T-helper 2 cell treated with Interferon-gamma antibody and Interleukin-4, amounts not matched to agents 5 μg/mL and 100 μg/mL, for 36 hours (primary cell): ENCODE measurements at places on chromosomes 7 and 10.
A peak's percentile ranks its signal among the peaks of the same experiment; 100 is the strongest.

GRCh38 chr7:102030696-102031095 is 213.3 kb downstream of the CUX1 start:
- no peak for DNase-seq

DNA sequence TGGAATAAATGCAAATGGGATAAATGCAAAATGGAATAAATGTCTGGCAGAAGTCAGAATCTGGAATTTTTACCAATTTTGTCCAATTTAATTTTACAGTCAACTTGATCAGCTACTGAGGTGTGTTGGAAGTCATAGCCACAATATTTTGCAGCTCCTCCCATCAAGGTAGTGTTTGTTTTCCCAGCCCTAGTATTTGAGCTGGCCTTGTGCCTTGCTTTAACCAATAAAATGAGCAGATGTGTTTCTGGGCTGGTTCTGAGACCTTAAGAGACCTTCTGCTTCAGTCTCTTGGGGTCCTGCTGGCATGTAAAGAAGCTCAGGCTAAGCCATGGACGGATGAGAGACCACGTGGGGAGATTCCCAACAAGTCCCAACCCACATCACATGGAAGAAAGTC is 42.7 kb upstream of the RSBN1L start:
- no peak for DNase-seq

GRCh38 chr7:111081546-111082267 is 9.2 kb upstream of the LRRN3 start:
- no peak for DNase-seq

GRCh38 chr10:124693396-124693795 is 50.8 kb downstream of the FAM53B start:
- no peak for DNase-seq

GRCh38 chr7:83586281-83586680 is 62.7 kb downstream of the SEMA3E start:
- no peak for DNase-seq

DNA sequence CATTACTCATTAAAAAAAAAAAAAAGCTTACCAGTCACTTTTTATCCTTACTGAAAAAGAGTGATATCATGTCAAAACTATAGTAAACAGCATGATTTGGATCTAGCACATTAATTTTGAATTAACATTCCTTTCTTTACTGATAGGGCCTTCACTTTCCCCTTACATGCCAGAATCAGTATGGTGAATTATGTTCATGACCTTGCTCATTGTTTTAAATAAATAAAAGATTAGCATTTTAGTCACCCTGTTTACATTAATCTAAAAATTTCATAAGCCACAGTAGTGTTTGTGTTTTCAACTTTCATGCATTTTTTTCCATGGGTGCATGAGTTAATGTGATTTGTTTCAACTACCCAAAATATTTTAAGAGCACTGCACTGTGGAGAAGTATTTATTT is 160.8 kb downstream of the TFEC start:
- DNase-seq, result no peak

DNA sequence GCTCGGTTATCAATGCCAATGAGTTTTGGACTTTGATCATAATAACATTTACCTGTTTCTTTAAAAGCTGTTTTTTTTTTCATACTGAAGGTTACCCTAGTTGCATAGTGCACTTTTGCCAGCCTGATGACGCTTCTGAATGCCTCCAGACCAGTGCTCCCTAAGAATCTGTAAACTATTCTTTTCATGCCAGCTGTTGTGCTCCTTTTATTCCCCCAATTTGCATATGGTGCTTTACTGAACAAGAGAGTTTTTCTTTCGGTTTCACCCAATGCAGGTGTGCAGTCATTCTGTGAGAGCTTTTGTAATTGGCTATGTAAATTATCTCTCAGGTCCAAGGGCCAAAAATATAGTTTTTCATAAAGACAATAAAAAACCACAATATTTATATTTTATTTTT is 48.1 kb upstream of the GLCCI1 start:
- DNase-seq, result peak; percentile 21

DNA sequence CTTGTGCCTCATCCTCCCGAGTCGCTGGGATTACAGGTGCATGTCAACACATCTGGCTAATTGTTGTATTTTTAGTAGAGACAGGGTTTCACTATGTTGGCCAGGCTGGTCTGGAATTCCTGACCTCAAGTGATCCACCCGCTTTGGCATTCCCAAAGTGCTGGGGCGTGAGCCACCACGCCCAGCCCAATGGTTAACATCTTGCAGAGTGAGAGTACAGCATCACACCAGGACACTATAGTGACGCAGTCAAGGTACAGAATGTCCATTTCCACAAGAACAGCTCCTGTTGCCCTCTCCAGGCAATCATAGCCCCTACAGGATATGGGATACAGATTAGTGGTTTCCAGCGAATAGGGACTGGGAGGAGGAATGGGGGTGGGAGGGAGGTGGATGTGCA is 34.0 kb downstream of the MYO1G start:
- no peak for DNase-seq

GRCh38 chr10:116063107-116063506 is 209.9 kb downstream of the GFRA1 start:
- DNase-seq, result no peak

- no peak for DNase-seq
Observed at GRCh38 chr10:60942134-60942787, 1.7 kb downstream of the RHOBTB1 start.

- DNase-seq, result no peak
Observed at GRCh38 chr10:132254841-132255240, 52.9 kb downstream of the STK32C start.

DNA sequence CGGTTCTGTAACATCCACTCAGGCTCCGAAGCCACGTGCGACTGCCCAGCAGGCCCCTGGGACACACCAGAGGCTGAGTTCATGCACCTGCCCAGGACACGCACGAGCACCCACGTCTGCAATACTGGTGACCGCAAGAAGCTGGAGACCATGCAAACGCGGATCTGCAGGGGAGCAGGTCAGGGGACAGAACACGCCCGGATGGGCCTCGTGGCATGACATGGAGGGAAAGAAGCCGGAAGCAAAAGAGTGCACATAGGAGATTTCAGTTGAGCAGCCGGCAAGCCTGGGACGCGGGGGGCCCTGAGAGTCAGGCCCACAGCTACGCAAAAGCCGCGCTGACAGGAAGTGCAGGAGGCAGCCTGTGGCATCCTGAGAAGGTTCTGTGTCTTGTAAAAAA is 73.7 kb downstream of the FOXL3 start:
- DNase-seq, result no peak

- DNase-seq, result no peak
Observed at GRCh38 chr10:54962134-54962900, 161.3 kb upstream of the PCDH15 start.

DNA sequence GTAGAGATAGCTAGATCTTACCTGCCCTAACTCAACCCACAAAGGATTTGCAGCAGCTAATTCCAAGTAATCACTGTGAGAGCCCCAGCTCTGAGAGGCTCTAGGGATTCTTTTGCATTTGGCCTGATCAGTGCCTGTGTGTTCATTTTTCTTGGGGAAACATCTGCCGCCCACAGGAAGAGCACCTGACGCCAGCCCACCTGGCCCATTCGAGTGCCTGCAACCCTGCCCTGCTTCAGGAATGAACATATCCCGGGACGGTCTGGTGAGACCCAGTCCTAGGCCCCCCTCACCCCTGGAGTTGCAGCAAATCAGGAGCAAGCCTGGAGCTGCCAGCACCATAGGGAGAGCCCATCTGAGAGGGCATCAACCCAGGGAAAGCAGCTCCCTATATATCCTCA is 38.8 kb downstream of the GSDME start:
- no peak for DNase-seq

- DNase-seq, result no peak
Observed at GRCh38 chr10:130074639-130075038, 36.0 kb downstream of the C10orf143 start.

DNA sequence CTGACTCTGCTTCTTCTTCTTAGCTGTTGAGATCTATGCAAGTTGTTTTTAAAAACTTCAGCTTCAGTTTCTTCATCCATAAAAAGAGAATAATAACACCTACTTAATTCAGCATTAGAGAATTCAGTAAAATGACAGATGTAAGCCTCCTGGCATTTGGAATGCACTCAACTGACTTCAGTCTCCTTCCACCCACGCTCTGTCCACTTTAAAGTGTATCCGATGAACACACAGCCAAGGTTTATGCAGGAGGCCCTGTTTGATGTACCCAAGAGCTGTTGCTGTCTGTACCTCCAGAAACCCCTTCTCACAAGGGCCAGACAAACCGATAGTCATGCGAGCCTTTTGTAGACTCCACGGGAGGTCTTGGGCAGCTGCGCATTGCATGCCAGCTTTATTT is 27.1 kb upstream of the SLC35B4 start:
- DNase-seq, result no peak

GRCh38 chr7:95780665-95781064 is 8.3 kb downstream of the DYNC1I1 start:
- no peak for DNase-seq

DNA sequence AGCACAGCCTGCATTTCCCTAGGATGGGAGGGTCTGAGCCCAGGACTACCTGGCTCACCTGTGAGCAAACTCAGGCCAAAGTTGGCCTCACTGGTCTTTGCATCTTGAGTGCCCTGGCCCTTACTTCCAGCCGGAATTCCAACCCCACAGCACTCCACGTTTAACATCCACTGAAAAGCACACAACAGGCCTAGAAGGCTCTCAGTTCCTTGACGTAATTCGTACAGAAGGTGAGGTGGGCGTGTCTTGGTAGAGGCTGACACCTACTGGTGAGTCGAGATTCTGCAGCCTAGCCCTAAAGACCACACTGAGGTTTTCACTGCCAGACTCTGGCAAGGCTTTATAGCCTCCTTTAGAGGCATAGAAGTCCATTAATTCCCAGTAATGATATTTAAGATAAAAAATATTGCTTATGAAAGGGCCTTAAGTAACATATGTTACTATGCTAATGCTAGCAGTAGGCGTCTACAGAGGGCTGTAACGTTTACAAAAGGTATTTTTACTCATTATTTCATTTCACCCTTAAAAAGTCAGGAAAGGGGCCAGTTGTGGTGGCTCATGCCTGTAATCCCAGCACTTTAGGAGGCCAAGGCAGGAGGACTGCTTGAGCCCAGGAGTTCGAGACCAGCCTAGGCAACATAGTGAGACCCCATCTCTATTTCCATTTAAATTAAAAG is 95.8 kb downstream of the HIP1 start:
- peak; percentile 51 for DNase-seq

GRCh38 chr10:17790651-17791050 is 18.5 kb upstream of the MRC1 start:
- no peak for DNase-seq

- DNase-seq, result no peak
Observed at GRCh38 chr10:75470901-75471300, 39.5 kb downstream of the LRMDA start.

- no peak for DNase-seq
Observed at GRCh38 chr7:127123220-127123619, 129.5 kb downstream of the GRM8 start.

GRCh38 chr10:103673606-103674005 is 180.1 kb downstream of the NEURL1 start:
- DNase-seq, result no peak

DNA sequence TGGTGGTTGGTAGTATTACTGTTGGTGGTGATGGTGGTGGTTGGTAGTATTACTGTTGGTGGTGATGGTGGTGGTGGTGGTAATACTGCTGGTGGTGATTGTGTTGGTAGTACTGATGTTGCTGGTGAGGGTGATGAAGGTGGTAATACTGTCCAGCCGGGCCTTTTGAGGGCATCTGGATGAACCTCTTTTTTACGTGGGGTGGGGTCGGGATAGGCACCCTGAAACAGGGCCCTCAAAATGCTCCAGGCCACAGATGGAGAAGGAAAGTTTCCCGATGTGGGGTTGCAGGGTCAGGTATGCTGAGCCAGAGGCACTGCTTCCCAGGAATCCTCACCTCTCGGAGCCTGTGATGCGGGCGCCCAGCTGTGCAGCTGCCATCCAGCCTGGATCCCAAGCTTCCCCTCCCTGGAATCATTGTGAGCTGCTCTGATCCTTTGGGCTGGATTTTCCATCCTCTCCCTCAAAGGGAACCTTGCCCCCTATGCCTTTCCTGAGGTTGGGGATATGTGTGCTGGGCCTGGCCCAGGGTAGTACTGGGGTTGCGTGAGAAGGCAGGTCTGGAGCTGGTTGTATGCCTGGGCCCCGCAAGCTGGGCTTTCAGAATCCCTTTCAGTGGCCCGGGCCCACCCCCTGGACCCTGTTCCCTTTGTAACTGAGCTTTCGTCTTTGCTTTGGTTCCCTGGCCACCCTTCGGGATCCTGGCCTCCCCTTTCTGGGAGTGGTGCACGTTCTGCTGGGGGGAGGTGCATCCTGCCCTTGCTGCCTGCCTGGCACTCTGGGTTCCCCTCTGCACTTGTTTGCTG is 43.3 kb downstream of the DOCK1 start:
- no peak for DNase-seq

GRCh38 chr7:26784118-26784517 is 80.3 kb downstream of the SKAP2 start:
- no peak for DNase-seq

DNA sequence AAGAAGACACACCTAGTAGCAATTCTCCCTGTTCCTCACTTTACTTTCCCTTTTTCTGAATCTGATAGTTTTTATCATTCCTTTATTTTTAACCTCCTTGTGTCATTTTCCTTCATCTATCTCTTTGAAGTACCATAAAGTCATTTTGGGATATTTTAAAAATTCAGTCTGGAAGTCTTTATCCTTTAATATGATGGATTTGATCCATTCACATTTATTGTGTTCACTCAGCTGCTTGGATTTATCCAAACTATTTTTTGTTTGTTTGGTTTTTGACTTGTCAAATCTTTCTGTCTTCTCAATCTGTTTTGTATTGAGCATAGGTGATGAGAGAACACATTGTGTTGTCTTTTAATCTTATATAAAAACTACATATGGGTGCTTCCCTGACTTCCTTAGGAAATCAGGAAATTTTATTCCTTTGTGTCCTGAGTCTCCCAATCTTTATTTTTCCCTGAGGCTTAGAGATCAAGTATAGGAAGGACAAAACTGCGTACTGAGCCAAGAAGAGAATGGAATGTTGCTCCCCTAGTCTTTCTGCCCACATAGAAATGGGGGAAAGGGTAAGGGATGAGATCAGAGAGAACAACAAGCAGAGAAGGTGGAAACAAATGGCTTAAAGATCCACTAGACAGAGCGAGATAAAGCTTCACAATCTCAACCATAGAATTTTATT is 132.7 kb upstream of the HABP2 start:
- no peak for DNase-seq

DNA sequence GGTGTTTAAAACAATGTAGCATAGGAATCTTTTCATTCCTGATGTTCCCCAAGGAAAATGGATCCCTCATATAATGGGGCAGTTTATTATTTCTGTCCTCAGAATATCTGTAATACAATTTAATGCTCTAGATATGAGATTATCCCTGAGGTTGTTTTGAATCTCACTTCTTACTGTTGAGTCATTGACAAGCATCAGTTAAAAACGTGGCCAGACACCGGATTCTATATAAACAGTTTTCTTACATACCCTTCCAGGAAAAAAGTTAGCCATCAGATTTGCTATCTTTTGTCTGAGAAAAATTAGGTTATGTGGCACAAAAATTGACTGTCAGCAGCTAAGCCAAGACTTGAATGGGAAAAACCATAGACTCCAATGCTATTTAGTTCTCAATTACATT is 539.8 kb upstream of the CELF2 start:
- no peak for DNase-seq

GRCh38 chr10:102832987-102833386 is 4.2 kb downstream of the CYP17A1 start:
- no peak for DNase-seq

GRCh38 chr10:7146189-7146588 is 264.6 kb downstream of the SFMBT2 start:
- DNase-seq, result no peak
